ENCODE measurements at places on chromosomes 7 and 10.

- ATAC-seq = no peak
Measured at GRCh38 chr10:6083523-6084475, 5.0 kb upstream of the RBM17 start.

DNA sequence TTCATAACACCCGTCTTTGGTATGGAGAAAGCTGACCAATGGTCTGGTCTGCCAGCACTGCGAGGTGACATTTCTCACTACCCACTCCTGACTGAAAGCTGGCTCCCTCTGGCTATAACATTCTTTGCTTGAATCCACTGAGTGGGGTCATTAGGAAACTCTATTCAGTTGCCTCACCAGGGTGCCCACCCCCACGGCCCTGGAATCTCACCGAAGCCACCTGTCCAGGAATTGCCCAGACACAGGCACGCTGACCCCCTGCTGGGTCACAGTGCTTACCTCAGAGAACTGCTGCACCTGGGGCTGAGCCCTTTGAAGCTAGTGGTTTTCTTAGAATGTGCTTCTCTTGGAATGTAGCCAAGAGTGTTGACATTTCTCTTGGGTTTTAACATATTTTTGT lies 28.6 kb downstream of the HECW1 start:
- no peak for ATAC-seq

GRCh38 chr10:121313119-121313875 lies 284.9 kb downstream of the FGFR2 start:
- no peak for ATAC-seq

- ATAC-seq = no peak
Measured at GRCh38 chr10:372566-372965, 237.3 kb downstream of the ZMYND11 start.

GRCh38 chr10:20005638-20006037 lies 189.4 kb downstream of the PLXDC2 start:
- ATAC-seq = no peak

- no peak for ATAC-seq
Measured at GRCh38 chr7:117673367-117673766, 193.5 kb downstream of the CFTR start.

DNA sequence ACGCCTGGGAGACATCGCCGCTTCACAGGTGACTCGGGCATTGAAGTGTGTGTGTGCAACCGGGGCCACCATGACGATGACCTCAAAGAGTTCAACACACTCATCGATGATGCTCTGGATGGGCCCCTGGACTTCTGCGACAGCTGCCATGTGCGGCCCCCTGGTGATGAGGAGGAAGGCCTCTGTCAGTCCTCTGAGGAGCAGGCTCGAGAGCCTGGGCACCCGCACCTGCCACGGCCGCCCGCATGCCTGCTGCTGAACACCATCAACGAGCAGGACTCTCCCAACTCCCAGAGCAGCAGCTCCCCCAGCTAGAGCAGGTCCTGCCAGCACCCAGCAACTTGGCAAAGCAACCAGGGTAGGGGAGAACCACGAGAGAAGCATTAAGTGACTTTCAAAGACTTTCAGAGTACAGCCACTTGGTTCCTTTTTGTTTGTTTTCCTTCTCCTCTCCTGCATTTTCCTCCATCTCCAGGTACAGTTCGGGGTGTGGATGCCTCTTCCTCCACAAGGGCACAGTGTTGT lies 24.1 kb downstream of the CYP17A1 start:
- no peak for ATAC-seq

DNA sequence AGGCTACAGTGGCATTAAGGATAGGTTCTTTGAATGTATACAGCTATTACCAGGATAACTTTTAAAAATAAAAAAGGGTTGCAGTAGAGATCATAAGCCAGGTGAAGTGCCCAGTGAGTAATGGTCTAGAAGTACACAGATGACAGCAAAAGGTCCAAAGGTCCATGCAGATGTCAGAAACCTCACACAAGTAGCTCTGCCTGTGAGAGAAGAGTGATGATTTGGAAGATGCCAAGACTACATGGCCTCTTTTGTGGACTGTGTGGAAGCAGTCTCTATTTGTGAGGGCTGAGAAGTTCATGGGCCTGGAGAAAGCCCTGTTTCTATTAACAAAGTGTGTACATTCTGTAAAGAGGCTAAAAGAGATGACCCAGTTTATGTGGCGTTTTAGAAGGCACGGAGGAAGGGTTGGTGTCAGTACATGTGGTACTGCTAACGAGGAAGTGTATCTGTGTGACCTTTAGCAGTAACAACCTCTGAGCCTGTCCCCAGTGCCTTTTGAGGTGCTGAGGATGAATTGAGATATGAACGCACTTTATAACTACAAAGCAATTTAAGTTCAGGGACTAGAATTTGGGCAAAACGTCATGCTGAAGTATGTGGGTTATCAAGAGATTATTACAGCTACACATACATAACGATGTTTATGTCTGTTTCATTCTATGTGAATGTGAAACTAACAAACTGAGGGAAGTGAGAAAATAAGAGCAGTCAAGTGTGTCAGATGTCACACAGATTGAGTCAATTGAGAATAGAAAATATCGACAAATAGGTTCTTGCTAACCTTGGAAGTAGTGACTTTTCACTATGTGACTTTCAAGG lies 7.6 kb downstream of the CYCS start:
- ATAC-seq = no peak

- ATAC-seq = no peak
Measured at GRCh38 chr10:88297103-88297502, 286.0 kb downstream of the RNLS start.

DNA sequence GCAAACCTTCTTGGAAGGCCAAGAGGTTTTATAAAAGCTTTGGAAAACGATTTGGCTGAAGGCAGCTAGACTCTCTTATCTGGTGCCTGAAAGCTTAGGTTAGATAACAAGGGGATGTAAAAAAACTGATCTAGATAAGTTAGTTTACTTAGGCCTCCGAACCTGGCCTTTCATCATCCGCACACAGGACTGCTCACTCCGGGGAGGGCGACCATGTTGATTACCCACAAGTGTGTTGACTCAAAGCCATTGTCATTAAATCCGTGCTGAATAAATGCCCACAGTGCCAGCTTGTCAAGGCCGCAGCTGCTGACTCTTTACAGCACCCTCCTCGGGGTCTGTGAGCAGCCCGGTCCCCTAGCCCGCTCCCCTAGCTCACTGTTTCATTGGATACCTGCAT lies 112.3 kb downstream of the ZFAND4 start:
- ATAC-seq = no peak

- ATAC-seq = no peak
Measured at GRCh38 chr7:143299840-143300239, 11.7 kb downstream of the CASP2 start.

- no peak for ATAC-seq
Measured at GRCh38 chr10:13453896-13454295, 74.9 kb downstream of the BEND7 start.

All from gastroesophageal sphincter (tissue), 4 donors.